ENCODE measurements at places on chromosomes 3 and 15.
A peak's percentile ranks its signal among the peaks of the same experiment; 100 is the strongest.

DNA sequence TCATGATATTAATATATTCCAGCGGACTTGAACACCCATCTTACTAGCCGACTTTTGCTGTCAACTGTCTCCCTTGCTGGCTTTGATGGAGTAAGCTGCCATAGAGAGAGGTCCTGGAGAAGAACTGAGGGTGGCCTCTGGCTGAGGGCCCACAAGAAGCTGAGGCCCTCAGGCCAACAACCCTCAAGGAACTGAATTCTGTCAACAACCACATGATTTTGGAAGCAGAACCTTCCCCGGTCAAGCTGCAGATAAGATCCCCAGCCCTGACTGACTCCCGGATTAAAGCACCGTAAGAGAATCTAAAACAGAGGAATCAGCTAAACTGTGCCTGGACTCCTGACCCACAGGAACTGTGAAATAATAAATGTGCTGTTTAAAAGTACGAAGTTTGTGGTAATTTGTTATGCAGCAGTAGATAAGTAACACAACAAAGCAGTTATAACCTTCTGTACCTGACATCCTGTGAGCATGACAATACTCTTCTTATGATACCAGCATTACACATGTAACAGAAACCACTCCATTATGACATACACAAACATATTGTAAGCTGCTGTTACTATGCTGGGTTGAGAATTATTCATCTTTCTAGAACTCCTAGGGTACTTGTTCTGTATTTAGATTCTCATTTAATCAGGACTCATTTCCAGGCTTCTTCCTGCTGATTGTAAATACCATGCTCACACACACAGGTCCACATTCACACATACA, 66.2 kb downstream of the HES1 start:
- peaks cover 3% of the 10 kb centered on the region for H3K4me1 ChIP-seq
- DNase-seq, result no peak
- H3K4me3 ChIP-seq, result no peak overlapping the region
- no peak overlapping the region for H3K27ac ChIP-seq
- H3K27me3 ChIP-seq, result no peaks in the 10 kb centered on the region

GRCh38 chr15:80442728-80443403, 38.7 kb downstream of the ARNT2 start:
- no peak overlapping the region for H3K4me3 ChIP-seq
- H3K27ac ChIP-seq, result no peak overlapping the region
- H3K4me1 ChIP-seq, result no peaks in the 10 kb centered on the region
- no peak for DNase-seq
- no peaks in the 10 kb centered on the region for H3K36me3 ChIP-seq
- peaks cover 5% of the 10 kb centered on the region for H3K27me3 ChIP-seq

DNA sequence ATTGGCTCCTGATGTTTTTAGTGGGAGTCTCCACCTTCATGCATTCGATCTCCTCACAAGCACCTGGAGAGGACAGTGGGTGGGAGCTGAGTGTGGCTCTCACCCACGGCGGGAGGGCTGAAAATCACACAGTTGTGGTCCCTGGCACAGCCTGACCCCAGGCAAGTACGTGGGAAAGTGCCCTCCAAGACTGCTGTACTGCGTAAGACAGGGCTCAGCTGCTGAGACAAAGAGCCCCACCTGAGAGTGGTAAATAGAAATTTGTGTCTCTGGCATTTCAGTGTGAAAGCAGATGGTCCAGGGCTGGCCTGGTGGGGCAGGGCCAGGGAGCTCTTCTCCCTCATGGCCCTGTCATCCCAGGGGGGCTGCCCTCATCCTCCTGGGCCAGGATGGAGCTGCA, 77.4 kb upstream of the IQSEC1 start:
- H3K27me3 ChIP-seq, result peaks cover 4% of the 10 kb centered on the region
- H3K27ac ChIP-seq, result no peak overlapping the region
- H3K36me3 ChIP-seq, result no peaks in the 10 kb centered on the region
- H3K4me3 ChIP-seq, result no peak overlapping the region
- DNase-seq, result no peak
- no peaks in the 10 kb centered on the region for H3K4me1 ChIP-seq

DNA sequence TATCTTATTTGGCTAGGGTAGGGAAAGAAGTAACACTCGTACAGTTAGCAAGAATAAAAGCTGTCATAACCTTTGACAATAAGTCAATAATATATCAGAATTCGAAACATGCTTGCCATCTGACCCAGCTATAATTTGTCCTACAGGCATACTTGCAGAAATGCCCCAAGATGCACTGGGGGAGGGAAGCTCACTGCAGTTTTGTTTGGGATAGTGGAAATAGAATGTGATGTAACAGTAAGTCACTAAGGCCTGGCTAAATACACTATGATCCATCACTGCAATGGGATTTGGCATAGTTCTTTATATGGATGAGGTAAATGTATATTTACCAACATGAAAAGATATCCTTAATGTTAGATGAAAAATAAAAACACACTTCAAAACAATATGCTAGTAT, 25.5 kb upstream of the TMOD3 start:
- H3K4me3 ChIP-seq, result no peak overlapping the region
- H3K4me1 ChIP-seq, result no peaks in the 10 kb centered on the region
- peaks cover 15% of the 10 kb centered on the region for H3K36me3 ChIP-seq
- no peak overlapping the region for H3K27ac ChIP-seq

GRCh38 chr3:59608356-59608755, 558.5 kb upstream of the CFAP20DC start:
- H3K4me3 ChIP-seq, result no peak overlapping the region
- no peaks in the 10 kb centered on the region for H3K4me1 ChIP-seq
- DNase-seq, result no peak
- H3K27me3 ChIP-seq, result no peaks in the 10 kb centered on the region
- H3K27ac ChIP-seq, result no peak overlapping the region

DNA sequence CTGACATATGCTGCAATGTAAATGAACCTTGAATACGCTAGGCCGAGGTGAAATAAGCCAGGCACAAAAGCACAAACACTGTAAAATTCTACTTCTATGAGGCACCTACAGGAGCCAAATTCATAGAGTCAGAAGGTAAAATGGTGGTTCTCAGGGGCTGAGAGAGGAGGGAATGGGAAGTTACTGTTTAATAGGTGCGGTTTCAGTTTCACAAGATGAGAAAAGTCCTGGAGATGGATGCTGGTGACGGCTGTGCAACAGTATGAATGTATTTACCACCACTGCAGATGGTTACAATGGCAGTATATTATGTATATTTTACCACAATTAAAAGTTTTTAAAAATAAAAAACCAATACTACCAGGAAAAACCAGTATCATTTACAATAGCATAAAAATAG, 4.0 kb downstream of the TNK2 start:
- H3K4me3 ChIP-seq, result no peak overlapping the region
- peaks cover 37% of the 10 kb centered on the region for H3K4me1 ChIP-seq
- H3K36me3 ChIP-seq, result no peaks in the 10 kb centered on the region
- no peak for DNase-seq
- H3K27ac ChIP-seq, result peak overlapping the region; percentile 9

- H3K27ac ChIP-seq, result no peak overlapping the region
- H3K27me3 ChIP-seq, result no peaks in the 10 kb centered on the region
- peaks cover 46% of the 10 kb centered on the region for H3K36me3 ChIP-seq
- no peak overlapping the region for H3K4me3 ChIP-seq
- no peak for DNase-seq
Measured at GRCh38 chr3:187044867-187045552, 94.3 kb downstream of the RPL39L start.

- no peak for DNase-seq
- no peaks in the 10 kb centered on the region for H3K36me3 ChIP-seq
- no peaks in the 10 kb centered on the region for H3K4me1 ChIP-seq
- no peak overlapping the region for H3K4me3 ChIP-seq
Measured at GRCh38 chr15:72965671-72966070, 86.6 kb upstream of the NEO1 start.
